ENCODE measurements at places on chromosomes 12 and 14.

DNA sequence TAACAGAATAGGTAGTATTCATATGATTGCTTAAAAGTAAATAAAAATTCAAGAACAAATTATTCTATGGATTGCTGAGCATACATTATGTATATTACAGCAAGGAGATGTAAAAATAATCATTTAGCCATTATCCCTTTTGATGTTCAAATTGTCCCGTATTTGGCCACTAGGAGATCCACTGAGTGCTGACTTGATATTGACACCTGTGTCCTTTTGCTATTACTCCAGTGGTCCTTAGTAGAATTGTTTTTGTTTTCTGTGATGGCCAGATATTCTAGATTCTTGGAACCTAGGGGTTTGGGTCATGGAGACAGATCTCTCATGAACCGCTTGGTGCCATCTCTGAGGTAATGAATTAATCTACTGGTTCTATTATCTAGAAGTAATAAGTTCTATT, 16.8 kb downstream of the ERO1A start:
- H3K36me3 ChIP-seq: peaks cover 58% of the 10 kb centered on the region
- H3K27me3 ChIP-seq: no peaks in the 10 kb centered on the region

DNA sequence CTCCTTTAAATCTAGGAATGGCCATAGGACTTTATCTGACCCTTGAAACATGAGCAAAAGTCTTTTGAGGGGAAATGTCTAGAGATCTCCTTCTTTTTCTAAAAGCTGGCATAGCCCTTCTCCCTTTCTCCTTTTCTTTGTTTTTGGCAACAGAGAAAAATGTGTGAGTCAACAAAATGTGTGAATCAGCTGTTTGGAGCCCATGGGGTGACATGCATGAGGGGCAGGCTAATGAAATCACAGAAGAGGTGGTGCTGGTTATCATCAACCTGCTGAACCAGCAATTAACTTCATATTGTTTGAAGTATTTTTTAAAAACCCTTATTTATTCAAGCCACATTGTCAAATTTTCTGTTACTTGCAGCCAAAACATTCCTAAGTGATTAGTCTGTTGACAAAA, 132.3 kb downstream of the CCDC59 start:
- DNase-seq: peak; percentile 26
- no peaks in the 10 kb centered on the region for H3K4me1 ChIP-seq
- no peaks in the 10 kb centered on the region for H3K36me3 ChIP-seq
- H3K27ac ChIP-seq: no peak overlapping the region
- H3K4me3 ChIP-seq: no peak overlapping the region
- H3K27me3 ChIP-seq: no peaks in the 10 kb centered on the region

DNA sequence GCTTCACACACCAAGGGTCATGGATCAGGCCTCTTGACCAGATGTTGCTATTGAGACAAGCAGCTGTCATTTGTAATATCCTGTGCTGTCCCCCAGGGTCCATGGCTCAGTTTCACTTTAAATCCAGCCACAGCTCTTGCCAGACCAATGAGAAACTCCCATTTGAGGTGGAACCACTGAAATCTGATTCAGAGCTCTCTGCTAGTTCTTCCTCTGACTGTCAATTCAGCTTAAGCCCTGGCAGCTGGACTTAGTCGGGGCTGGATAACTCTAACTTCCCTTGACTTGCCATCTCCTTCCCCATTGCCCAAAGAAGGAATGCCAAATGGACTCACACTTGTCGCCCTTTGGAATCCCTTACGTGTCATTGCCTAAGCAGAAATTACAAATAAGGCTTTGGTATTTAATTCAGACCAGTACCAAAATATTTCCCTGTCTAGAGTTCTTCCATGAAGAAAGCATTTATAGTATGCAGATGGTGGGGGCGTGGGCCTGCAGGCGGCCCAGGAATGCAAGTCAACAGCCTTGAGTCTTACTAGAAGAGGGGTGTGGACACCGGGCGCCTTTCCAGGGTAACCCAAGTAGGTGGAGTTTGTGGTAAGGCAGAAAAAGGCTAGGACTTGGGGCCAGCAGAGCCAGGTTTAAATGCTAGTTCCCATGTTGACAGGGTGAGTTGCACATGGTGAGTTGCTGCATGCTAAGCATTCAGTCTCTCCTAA, 96.9 kb upstream of the TMPO start:
- H3K4me1 ChIP-seq: peaks cover 33% of the 10 kb centered on the region
- peak overlapping the region; percentile 51 for H3K4me3 ChIP-seq
- no peaks in the 10 kb centered on the region for H3K36me3 ChIP-seq
- no peaks in the 10 kb centered on the region for H3K27me3 ChIP-seq
- peak; percentile 95 for DNase-seq
- H3K27ac ChIP-seq: peak overlapping the region; percentile 79

- no peak overlapping the region for H3K27ac ChIP-seq
- H3K4me1 ChIP-seq: no peaks in the 10 kb centered on the region
- no peak overlapping the region for H3K4me3 ChIP-seq
- H3K36me3 ChIP-seq: no peaks in the 10 kb centered on the region
Measured at GRCh38 chr14:60211153-60211552, 37.9 kb upstream of the PPM1A start.

DNA sequence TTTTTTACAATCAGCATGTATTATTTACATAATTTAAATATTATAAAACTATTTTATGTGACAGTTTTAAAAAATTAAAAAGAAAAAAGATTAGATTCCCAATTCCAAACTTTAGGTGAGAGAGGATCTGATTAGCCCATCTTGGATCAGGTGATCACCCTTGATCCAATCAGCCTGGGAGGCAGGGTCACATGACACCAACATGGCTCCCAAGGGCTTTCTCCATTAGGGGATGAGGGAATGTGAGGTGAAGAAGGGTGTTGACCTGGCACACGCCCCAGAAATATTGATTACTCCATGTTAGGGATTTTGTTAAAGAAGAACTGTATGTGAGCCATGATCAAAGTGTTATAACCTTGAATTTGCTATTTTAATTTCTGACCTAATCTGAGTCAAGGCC, 225.4 kb downstream of the RBM19 start:
- H3K27ac ChIP-seq: no peak overlapping the region
- DNase-seq: no peak
- no peaks in the 10 kb centered on the region for H3K4me1 ChIP-seq
- peaks cover 64% of the 10 kb centered on the region for H3K27me3 ChIP-seq
- H3K36me3 ChIP-seq: no peaks in the 10 kb centered on the region
- H3K4me3 ChIP-seq: no peak overlapping the region

DNA sequence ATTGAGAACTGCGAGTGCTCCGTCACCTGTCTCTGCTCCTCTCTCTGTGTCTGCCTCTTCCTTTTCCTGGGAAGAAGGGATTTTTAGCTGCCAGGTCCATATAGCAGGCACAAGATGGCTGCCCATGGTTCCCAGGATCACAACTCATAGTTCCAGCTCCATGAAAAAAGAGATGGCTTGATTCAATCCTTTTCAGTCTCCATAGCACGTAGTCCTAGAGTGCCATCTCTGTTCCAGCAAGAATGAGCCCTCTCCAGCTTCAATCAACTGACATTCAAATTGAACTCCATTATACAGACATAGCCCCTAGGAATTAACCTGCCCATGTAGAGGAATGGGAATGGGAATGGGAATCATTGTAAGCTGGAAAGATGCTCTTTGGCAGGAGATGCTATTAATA, 34.7 kb upstream of the RTRAF start:
- no peaks in the 10 kb centered on the region for H3K36me3 ChIP-seq
- DNase-seq: no peak
- H3K4me3 ChIP-seq: no peak overlapping the region
- H3K27me3 ChIP-seq: peaks cover 5% of the 10 kb centered on the region
- H3K27ac ChIP-seq: no peak overlapping the region

DNA sequence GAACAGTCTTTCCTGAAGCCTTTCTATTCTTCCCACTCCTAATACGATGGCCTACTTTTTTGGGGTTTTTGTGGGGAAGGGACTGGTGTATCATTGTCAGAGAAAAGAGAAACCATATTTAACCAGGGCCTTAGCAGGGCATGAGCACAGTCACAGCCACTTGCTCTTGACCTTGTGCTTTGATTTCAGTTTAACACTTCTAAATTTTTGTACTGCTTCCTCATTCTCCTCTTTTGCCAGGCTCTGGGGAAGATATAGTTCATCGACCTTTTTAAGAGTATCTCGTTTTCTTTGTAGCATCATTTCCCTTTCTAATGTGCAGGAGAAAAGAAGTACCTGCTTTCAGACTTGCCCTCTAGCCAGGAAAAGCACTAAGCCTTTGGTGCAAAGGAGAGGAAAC, 2.2 kb downstream of the ZBTB1 start:
- H3K4me1 ChIP-seq: peaks cover 49% of the 10 kb centered on the region
- peaks cover 22% of the 10 kb centered on the region for H3K36me3 ChIP-seq
- H3K4me3 ChIP-seq: peak overlapping the region; percentile 83
- no peaks in the 10 kb centered on the region for H3K27me3 ChIP-seq

GRCh38 chr12:104605685-104606084, 148.9 kb downstream of the CHST11 start:
- peaks cover 30% of the 10 kb centered on the region for H3K4me1 ChIP-seq
- H3K27me3 ChIP-seq: no peaks in the 10 kb centered on the region
- no peak overlapping the region for H3K4me3 ChIP-seq
- peak overlapping the region; percentile 65 for H3K27ac ChIP-seq

Data from MCF 10A (cell line).